ENCODE measurements at places on chromosomes 12 and 14. TPM values are rescaled to one million over a fixed set of nuclear protein-coding genes. Genes with fewer than 3 reads are reported as not detected.

GRCh38 chr14:89347885-89348284, 69.1 kb downstream of the FOXN3 start:
- DNase-seq, result no peak

Gene A2M
- total RNA-seq, result 24.3 TPM

Gene GALC
- 22.4 TPM for total RNA-seq

Gene TAS2R7
- not detected for total RNA-seq

- no peak for DNase-seq
These were observed 220.1 kb downstream of the BCAT1 start for GRCh38 chr12:24728826-24729225.

Gene DICER1
- total RNA-seq, result 27.8 TPM

- DNase-seq, result no peak
These were observed 41.0 kb downstream of the FMNL3 start for GRCh38 chr12:49666176-49666575.

DNA sequence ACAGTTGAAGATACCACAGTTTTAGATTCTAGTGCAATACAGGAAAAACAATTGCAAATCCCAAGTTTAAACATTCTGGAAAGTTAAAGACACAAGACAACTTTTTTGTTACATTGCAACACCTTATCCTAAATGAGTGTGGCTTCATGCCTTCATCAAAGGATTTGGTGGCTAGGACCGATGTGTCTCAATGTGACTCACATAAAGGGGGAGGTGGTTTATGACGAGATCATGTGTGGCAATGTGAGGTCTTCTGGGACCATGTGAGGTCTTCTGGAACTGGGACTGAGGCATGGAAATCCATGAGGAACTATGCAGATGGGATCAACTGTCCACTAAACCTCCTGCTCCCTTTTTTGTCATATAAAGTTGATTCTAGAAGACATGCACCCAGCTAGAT, 166.2 kb downstream of the PAX9 start:
- DNase-seq, result no peak

GRCh38 chr12:26123482-26123980, 1.3 kb downstream of the BHLHE41 start:
- DNase-seq, result no peak

DNA sequence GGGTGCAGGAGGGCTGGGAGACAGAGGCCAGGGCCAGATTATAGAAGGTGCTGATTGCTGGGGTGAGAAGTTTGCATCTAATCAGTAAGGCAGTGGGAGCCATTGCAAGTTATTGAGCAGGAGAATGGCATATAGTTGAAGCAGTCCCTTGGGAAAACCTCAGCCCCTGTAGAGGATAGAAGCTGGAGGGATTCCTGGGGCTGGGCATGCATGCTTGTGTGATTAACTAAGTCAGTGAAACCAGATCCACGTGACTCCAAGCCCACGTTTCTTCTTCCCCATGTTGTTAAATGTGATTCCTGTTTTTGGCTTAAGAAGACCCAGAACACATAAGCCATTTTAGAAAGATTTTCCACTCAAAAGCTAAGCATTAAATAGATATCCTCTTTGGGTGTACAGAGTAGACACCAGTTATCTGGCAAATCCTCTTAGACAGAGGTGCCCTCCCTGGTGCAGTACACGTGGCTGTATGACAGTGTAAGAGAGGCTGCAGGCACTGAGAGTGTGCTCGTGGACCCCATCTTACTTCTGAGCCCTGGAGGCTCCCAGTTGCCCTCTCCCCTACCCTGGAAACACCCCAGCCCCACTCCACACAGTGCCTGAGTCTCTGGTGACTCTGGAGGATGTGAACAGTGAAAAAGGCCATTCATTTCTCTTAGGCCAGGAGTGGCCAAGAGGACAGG, 3.2 kb downstream of the C14orf132 start:
- no peak for DNase-seq

GRCh38 chr14:61889914-61890351, 127.7 kb downstream of the SNAPC1 start:
- DNase-seq, result no peak

DNA sequence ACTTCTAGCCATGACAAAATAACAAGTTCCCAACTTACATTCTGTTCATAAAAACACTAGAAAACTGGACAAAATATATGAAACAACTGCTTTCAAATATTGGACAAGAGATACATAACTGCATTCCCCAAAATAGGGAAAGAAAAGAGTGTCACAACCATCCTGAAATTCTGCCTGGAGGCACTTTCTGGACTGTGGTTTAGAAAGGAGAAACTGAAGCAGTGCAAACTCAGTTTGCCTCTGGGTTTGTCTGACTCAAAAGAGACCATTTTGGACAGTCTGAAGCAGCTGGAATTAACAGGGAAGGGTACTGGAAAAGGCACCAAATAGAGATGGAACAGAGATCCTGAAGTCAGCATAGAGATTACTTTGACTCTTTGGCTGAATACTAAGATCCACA, 11.3 kb upstream of the SYT1 start:
- DNase-seq, result no peak

- DNase-seq, result no peak
These were observed 52.3 kb downstream of the MNAT1 start for GRCh38 chr14:60786905-60787304.

- no peak for DNase-seq
These were observed 73.7 kb downstream of the TBK1 start for GRCh38 chr12:64525461-64526160.

DNA sequence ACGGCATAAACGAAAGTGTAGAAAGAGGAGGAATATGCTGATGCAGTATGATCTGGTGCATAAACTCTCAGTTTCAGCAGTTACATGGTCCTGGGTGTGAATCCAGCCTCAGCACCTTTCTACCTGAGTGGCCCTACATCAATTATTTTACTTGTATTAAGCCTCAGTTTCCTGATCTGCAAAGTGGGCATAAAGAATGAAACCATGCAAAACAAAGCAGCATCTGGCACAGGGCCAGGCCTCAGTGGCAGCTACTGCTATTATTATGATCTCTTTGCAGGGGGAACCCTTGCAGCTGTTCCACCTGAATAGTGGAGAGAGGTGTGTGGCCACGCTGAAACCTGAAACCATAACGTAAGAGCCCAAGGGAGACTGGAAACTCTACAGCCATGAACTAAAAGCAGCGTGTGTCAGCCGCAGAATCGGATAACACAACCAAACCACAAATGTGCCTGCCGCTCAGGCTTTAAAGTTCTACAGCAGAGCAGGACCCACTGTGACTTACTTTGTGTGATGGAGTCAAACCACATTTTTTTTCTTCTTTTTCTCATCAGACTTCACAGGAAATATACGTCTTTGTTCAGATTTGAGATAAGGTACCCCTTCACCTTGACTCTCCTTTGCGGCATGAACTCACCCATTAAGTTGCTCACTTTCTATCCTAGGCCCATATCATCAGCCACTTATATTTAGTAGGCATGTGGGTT, 29.2 kb upstream of the FOS start:
- DNase-seq, result no peak

Gene TESPA1
- total RNA-seq, result not detected

Gene AEBP2
- total RNA-seq, result 30.2 TPM

Gene RNASE7
- total RNA-seq, result not detected

DNA sequence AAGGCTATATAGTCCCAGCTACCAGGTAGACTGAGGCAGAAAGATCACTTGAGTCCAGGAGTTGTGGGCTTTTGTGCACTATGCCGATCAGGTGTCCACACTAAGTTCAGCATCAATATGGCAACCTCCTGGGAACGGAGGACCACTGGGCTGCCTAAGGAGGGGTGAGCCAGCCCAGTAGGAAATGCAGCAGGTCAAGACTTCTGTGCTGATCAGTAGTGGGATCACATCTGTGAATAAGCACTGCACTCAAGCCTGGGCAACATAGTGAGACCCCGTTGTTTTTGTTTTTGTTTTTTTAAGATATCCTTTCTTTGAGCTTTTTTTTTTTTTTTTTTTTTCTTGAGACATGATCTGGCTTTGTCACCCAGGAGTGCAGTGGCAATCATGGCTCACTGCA, 135.8 kb upstream of the AEBP2 start:
- no peak for DNase-seq

DNA sequence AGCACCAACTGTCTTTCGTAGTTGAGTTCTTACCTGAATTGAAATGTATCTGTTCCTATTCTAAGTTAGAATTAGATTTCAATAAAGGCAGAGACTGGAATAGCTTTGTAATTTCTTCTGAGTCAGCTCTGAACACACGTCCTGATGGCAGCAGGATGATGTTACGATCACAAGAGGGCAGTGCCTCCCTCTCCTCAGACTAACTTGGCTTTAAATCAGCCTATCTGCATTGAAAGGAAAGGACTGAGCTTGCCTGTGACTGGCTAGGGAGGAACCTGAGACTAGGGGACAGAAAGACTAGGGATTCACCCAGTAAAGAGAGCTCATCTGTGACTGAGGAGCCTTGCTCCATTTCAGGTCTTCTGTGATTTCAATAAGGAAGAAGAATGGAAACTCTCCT, 323.7 kb upstream of the OR4E1 start:
- DNase-seq, result peak; percentile 26

- no peak for DNase-seq
These were observed 66.0 kb upstream of the ATP2B1 start for GRCh38 chr12:89774645-89775044.

DNA sequence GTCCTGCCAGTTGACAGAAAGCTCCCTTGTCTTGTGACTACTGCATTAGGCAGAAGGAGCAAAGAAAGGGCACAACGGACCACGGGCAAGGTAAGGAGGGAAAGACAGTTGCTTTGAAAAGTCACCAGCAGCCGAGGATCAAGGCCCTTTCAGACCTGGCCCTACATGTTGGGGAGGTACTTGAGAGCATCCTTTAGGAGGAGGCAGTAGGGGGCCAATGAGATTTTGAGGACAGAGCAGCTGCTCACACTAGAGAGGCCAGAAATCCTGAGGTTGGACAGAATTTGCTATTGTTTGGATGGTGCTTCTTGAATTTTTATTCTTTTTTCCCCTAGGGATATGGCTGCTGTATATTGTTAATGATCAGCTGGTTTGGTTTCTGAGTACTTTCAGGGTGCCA, 135.5 kb upstream of the PZP start:
- DNase-seq, result no peak

Gene IFNG-AS1
- total RNA-seq, result not detected

Gene MYH7
- total RNA-seq, result not detected

GRCh38 chr12:44526655-44527182, 349.4 kb downstream of the NELL2 start:
- DNase-seq, result no peak

DNA sequence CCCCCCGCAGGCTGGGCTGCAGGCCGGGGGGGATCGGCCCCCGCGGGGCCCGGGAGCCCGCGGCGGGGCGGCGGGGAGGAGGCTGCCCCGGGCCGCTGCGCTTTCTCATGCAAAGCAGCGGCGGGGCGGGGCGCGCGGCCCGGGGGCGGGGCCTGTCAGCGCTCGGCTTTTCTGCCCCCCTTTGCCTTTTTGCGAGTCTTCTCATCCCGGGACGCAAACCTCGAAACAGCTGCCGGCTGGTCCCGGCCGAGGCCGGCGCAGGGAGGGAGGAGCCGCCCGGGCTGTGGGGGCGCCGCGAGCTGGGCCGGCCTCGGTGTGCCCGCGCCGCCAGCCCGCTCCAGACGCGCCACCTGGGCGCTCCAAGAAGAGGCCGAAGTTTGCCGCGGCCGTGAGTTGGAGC, at the start of gene FZD10:
FZD10 (plus strand) TSS at position 198 of the 400 bp plus-strand sequence. CDS start 479 bp downstream, outside the sequence.
- DNase-seq, result peak; percentile 11

DNA sequence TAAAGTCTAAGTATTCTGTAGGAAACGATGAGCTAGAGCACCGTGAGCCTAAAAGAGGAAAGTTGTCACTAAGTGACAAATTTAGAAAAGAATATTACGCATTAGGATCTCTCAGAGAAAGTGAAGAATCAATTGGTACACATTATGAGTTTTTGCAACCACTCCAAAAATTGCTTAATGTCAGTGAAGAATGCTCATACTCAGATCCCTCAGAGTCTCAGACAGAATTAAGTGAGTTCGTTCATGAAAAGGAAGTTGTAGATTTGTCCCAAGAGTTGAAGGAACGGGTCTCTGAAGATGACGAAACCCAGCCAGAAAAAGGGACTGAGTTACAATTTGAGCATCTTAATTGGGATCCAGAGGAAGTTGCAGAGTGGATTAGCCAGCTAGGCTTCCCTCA, 1.5 kb downstream of the SAMD15 start:
- DNase-seq, result no peak

DNA sequence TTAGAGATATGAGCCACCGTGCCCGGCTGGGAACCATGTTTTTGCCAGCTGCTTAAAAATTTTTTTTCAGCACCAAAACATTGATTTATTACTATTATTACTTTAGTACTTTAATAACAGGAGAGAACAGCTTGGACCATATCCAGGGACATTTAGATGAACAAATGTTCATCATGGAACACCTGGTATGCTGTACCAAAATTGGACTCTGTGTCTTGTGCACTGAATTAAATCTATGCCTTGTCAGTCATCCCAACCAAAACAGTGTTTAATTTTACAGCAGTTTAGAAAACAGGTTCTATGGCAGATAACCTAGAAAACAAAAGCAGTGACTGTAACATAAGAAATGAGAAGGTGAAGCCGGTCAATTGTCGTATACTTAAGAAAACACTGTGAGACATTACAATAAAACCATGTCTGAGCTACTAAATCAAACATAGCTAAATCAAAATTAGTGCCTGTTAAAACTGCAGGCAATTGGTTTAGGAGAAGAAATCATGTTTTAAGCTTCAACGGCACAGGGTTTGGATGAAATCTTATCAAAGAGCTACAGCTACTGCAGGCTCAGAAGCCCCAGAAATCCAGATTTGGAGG, 58.2 kb upstream of the PYGL start:
- no peak for DNase-seq

GRCh38 chr12:4471256-4471655, 25.6 kb upstream of the FGF6 start:
- no peak for DNase-seq

DNA sequence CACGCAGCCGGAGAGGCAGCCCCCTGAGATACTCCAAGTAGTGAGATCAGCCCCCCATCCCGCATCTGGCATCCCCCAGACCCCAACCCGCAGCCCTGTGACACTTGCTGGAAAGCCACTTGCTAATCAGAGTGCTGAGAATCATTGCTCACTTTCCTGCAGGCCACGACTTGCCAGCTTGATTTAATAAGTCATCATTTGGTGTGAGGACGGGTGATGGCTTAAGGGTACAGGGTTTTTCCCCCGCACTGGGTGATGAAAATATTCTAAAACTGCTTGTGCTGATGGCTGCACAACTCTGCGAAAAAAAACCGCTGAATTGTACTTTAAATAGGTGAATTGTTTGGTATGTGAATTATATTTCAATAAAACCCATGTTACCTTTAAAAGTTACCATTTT, 171.2 kb downstream of the FOXN3 start:
- DNase-seq, result no peak

Gene SLC7A8
- total RNA-seq, result 1.0 TPM

- no peak for DNase-seq
These were observed 4.4 kb upstream of the CLEC2A start for GRCh38 chr12:9936591-9936990.
